ENCODE measurements at places on chromosomes 1 and 21.

GRCh38 chr1:240597153-240597745, 14.7 kb downstream of the GREM2 start:
- DNase-seq = no peak

DNA sequence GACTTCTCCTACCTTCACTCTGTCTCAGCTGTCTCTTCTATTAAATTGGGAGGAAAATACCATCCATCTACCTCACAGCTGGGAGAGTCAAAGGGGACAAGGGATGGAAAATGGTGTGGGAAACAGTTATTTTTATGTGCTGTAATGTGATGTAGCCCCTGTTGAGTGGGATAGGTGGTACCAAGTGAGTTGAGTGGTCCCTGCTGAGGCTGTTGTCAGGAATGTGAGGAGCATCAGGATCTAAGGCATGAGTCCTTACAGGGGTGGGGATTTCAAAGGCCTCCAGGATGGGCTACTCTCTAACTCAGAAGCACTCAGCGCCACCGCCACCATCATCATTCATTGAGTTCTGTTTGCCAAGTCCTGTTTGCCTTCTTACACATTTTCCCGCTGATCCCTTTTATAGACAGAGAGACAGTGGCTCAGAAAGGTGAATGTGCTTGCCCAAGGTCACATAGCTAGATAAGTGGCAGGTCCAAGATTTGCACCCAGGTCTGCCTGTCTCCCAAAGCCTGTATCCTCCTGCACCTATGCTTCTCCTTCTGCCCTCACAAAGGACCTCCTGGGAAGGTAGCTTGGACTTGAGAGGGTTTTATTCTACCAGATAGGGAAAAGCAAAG, 4.6 kb upstream of the ID3 start:
- DNase-seq = no peak

DNA sequence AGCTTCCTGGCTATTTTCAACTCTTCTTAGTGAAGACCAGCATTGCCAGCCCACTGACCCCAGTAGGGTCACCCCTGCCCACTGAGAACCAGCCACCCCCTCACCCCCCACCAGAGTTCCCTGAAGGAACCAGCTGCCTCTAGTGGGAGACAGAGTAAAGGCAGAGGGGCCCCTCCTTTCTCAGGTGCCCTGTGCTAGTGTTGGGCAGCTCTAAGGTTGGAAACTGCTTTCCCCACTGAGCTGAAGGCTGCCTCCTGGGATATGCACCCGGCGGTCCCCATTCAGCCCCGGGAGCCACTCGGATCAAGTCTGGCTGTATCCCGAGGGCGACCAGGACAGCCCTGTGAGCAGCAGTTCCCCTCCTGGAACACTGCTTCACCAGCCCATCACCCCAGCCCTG, 111.0 kb downstream of the PGBD5 start:
- DNase-seq = no peak

DNA sequence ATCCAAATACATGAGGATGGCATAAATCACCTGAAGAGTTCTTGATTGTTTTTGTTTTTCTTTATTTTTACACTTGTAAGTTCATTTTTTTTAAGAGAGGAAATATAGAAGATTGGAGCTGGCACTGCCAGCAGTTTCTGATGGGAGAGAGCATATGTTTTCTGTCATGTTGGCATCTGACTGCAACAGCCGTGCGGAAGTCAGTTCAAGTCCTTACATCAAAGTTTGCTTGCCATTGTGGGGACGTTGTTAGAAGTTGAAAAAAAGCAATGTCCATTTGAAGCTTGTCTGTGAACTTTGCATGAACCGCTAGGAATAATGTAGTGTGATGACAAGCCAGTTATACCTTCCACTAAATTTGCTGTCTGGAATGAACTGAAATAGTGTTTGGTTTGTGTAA, 126.5 kb upstream of the USH2A start:
- DNase-seq = no peak

DNA sequence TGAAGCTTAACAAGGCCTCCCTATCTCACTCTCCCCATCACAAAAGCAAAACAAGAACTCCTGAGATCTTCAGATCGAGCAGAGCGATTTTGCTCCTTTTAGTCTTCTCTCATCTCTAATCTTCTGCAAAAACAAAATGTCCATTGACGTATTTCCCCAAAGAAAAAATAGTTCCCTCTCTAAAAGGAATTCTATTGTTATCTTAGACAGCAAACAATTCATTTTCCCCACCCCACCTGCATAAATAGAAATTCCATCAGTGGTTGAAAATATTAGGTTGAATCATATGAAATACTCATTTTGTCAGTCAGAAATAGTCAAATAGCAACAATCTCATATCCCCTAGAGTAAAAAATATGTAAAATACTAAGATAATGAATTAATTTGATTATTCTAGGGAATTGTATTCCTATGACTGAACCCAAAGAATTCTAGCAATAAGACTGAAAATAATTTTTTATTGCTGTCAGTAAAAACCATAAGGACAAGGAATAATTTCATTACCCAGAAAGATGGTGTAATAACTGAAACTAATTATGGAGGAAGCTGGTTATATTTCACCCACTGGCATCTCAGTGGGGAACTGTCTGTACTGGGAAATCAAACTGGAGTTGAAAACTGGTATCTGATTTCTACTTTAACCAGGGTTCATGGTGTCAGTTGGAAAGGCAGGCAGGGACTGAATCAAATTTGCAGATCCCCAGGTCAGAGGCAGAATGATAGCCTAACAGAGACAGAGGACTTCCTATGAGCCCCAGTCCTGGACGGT, 51.3 kb downstream of the RHOU start:
- DNase-seq = peak; percentile 48

- DNase-seq = peak; percentile 69
Measured at GRCh38 chr21:37917612-37918011, 1.4 kb upstream of the KCNJ6 start.

DNA sequence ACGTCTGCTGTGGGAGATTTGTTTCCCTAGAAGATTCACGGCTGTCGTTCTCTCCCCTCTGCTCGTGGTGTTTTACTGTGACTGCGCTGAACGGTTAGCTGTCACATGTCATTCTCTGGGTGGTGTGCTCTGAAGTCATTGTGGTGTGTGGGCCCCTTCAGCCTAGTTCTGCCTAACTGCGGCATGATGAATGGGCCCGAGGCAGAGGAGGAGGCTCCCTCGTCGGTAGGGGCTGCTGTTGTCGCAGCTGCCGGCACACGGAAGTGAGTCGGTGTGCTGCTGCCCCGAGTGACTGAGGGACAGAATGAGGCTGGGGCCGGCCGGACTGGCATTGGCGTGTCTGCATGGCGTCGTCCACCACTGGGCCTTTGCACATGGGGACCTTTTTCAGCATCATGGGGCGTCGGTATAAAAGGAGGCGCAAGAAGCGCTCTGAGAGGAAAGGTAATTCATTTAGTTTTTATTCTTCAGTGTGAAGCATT, 77.9 kb downstream of the ADARB1 start:
- DNase-seq = peak; percentile 64

DNA sequence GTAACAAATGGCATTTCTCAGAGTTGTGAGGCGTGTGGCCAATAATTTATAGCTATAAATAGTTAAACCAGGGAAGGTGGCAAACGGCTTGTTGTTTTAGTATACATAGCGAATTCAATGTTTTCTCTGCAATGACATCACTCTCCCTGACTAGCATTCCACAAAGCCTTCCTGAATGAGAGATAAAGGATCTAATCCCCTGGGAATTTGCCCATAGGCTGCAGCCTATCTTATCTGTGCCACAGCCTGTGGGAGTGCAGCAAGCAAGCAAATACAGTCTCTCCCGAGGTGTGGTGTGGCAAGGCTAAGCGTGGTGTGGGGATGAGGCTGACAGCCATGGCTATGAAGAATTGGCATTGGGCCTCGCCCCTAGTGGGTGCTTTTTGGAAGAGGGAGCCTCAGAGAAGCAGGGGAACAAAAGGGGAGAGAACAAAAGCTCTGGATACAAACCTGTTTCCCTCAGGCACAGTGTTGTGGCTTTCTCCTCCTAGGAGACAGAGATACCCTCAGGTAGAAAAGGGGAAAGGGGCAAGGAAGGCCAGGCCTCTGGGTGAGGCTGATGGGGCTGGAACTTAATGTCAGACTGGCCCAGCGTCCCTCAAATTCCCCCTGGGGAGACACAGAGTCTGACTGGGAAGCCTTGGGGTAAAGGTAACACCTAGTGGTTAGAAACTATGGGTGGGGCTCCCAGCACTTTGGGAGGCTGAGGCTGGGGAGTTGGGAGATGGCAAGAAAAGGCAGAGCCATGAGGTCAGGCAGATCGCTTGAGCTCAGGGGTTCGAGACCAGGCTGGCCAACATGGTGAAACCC, 8.9 kb downstream of the TAGLN2 start:
- DNase-seq = peak; percentile 96

- no peak for DNase-seq
Measured at GRCh38 chr1:91753878-91754277, 132.1 kb downstream of the TGFBR3 start.

- DNase-seq = no peak
Measured at GRCh38 chr21:15445327-15445726, 284.5 kb upstream of the USP25 start.

GRCh38 chr1:180927348-180927747, 14.7 kb downstream of the KIAA1614 start:
- no peak for DNase-seq

- DNase-seq = no peak
Measured at GRCh38 chr21:41107602-41108001, 60.4 kb upstream of the BACE2 start.

DNA sequence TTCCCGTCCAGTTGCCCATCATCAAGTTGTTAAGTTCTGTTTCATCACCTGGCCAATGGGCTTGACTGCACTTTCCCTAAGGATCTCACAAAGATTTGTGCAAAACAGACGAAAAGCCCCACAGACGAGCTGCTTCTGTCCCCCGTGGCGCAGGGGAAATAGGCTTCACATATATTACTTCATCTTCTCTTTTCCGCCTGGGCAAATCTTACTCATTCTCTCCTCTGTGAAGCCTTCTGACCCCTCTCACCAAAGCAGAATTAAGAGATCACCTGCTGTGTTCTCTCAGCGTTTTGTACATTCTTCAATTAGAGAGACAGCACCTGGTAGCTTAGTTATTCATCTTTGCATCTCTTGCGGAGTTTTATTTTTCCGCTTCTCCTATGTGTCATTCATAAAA, 129.8 kb downstream of the IGSF21 start:
- no peak for DNase-seq

DNA sequence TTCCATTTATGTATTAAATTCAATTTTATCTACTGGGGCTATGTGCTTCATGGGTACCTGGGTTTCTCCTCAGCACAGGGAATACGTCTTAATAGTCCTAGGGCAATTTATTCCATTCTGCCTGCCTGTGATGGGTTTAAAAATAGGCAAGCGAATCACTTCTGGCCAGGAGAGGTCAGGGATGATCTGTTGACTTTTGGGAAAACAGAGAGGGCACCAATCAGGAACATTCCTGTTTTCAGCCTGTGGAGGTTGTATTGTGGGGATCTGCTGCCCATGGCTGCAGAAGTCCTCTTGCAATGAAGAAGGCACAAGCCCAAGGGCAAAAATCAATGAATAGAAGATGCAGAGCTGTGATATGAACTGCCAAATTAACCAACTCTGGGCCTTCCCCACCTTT, 303.1 kb downstream of the CTH start:
- DNase-seq = no peak

GRCh38 chr1:115426231-115426771, 88.3 kb upstream of the NGF start:
- peak; percentile 60 for DNase-seq

GRCh38 chr1:231194476-231194842, 32.6 kb downstream of the TRIM67 start:
- DNase-seq = no peak

DNA sequence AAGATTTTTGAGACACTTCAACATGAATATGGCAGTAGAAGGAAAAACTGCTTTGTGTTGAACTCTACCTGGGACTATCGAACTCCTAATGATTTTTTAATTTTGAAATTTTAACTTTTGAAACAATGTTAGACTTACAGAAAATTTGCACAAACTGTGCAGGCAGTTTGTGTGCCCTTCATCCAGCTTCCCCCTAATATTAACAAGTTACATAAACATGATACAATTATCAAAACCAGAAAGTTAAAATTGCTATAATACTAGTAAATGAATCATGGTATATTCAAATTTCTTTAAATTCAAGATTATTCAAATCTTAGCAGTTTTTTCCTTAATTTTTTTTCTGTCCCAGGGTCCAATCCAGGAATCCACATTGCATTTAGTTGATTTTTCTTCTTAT, 278.9 kb downstream of the ADGRL2 start:
- no peak for DNase-seq

GRCh38 chr21:29697555-29698193, 242.1 kb downstream of the GRIK1 start:
- DNase-seq = no peak

DNA sequence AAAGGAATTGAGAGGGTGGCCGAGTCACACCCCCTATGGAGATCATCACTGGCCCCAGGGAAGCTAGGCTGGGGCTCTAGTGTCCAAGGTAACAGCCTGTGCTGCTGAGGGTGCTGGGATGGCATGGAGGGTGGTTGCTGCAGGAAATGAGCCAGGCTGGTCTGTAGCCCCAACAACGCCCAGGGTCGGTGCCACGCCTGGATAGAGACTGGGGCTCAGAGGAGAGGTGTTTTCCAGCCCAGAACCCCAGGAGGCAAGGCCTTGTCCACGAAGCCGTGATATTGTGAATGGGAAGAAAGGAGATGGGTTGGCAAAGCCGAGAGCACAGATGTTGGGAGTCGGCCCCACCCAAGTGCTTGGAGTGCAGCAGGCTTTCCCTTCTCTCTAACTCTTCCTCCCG, 68.9 kb upstream of the ACTRT2 start:
- no peak for DNase-seq

DNA sequence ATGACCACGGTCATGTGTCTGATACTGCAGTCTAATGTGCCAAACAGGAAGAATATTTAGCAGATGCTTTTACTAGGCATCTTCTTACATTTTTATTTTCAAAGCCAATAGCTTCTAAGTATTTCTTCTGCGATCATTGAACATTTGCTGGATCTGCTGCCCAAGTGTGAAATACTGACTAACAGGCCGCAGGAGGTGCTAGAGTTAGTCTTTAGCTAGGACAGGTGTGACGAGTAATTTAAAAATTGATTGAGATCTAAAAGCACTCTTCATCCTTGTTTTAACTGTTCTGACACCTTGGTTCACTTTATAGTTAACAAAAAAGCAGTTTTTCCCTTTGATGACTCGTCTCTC, 748 bp upstream of the FAM78B start:
- no peak for DNase-seq

GRCh38 chr1:42880384-42880783, 34.0 kb downstream of the ZNF691 start:
- no peak for DNase-seq

- no peak for DNase-seq
Measured at GRCh38 chr1:27367160-27367650, 444 bp upstream of the MAP3K6 start.

DNA sequence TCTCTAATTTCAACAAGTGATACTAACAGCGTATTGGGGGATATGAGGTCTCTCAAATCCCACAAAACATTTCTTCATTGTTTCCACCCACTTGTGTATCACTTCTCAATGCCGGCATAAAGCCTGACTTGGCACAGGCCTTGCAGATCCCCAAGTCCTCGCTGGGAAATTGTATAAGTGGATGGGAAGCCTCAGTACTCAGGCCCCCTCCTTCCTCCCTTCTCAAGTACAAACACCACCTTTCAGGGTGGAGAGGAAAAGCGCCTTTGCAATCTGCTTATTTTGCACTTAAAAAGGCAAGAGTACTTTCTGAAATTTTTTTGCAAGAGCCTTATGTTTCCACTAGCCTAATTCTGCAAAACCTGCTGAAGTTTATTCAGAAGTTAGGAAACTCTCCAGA, 25.8 kb upstream of the KLHDC8A start:
- DNase-seq = no peak

- DNase-seq = peak; percentile 0
Measured at GRCh38 chr1:180811886-180812285, 100.8 kb upstream of the KIAA1614 start.

- no peak for DNase-seq
Measured at GRCh38 chr21:16199539-16199938, 469.8 kb downstream of the USP25 start.

- DNase-seq = no peak
Measured at GRCh38 chr1:54545916-54546635, 2.0 kb upstream of the ACOT11 start.
